ENCODE measurements at places on chromosomes 1 and 21. TPM values are rescaled to one million over a fixed set of nuclear protein-coding genes. Genes with fewer than 3 reads are reported as not detected.
A peak's percentile ranks its signal among the peaks of the same experiment; 100 is the strongest.

GJB5 gene
- not detected for polyA plus RNA-seq

DNA sequence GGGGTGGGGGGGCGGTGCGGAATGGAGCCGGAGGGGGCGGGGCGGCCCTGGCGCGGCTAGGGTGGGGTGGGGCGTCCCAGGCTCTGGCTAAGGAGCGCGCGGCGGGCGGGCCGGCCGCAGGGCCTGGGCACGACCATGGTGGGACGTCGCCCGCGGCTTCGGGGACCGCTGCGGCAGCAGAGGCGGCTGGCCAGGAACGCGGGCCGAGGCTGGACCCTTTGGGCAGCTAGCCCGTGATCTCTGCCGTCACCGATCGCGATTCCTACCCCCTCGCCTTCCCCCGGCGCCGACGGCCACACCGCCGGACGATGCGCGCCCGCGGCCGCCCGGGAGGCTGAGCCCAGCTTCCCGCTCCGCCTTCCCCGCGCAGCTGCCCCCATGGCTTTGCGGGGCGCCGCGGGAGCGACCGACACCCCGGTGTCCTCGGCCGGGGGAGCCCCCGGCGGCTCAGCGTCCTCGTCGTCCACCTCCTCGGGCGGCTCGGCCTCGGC is at the start of gene MAP3K21:
MAP3K21 (plus strand) TSS at position 74 of the 491 bp plus-strand sequence; CDS start at position 379, 305 bp downstream.
- DNase-seq, result no peak

GRCh38 chr1:161260376-161261260 is 2.1 kb downstream of the PCP4L1 start:
- no peak for DNase-seq

GRCh38 chr1:27001570-27002360 is 8.3 kb downstream of the TRNP1 start:
- peak; percentile 86 for DNase-seq

GRCh38 chr1:211580303-211580687 is 1.3 kb upstream of the SLC30A1 start:
- no peak for DNase-seq

- DNase-seq, result no peak
Observed at GRCh38 chr1:108590441-108590840, 30.5 kb downstream of the EEIG2 start.

- DNase-seq, result no peak
Observed at GRCh38 chr1:39115271-39116110, 89.0 kb upstream of the MACF1 start.

- DNase-seq, result no peak
Observed at GRCh38 chr21:35297665-35298064, 248.6 kb upstream of the RUNX1 start.

GBP7 gene
- not detected for polyA plus RNA-seq

GRCh38 chr1:27554759-27555699 is 48.9 kb downstream of the AHDC1 start:
- no peak for DNase-seq

DNA sequence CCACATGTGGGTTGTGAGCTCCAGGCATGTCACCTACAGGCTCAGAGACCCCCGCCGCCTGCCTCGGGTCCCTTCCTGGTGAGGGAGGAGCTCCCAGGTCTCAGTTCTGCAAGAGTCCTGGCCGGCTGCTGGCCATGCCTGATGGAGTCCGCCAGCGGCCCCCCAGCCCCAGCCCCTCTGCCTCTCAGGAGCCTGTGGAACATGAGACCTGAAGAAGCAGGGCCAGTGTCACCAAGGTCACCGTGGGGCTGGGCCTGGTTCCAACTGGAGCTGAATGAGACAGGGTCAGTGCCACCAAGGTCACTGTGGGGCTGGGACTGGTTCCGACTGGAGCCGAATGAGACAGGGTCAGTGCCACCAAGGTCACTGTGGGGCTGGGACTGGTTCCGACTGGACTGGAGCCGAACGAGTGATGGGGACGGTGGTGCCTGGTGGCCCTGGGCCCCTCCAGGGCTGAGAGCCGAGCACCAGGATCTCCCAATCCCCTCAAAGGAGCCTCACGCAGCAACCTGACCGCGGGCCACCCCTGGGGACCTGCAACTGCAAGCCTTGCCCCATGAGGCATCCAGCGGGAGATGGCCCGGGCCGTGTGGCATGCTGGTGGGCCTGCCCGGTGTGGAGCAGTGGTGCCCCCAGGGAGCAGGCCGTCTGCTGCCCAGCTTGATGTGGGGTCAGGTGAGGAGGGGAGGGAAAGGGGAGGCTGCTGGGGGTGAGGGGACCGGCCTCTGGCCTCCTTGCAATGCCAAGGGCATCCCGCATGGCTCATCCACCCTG is 14.5 kb upstream of the PTTG1IP start:
- DNase-seq, result no peak

- peak; percentile 81 for DNase-seq
Observed at GRCh38 chr1:117674521-117675400, 68.9 kb downstream of the TENT5C start.

DNA sequence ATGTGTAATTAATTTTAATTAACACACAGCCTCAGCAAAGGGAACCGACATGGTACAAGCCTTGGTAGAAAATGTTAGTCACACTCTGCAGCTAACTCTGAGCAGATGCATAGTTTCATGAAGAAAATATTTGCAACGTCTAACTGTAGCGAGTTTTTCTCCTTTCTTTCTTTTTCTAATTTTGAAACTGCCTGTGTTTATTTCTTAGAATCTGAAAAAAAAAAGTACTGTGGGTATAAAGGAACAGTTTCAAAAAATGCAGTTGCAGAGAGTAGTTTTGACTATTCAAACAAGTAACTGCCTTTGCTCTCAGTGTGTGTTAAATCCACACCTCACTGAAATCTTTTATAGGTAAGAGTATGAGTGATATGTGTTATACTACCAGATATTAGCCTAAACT is 149.9 kb upstream of the C1orf105 start:
- DNase-seq, result no peak

DNA sequence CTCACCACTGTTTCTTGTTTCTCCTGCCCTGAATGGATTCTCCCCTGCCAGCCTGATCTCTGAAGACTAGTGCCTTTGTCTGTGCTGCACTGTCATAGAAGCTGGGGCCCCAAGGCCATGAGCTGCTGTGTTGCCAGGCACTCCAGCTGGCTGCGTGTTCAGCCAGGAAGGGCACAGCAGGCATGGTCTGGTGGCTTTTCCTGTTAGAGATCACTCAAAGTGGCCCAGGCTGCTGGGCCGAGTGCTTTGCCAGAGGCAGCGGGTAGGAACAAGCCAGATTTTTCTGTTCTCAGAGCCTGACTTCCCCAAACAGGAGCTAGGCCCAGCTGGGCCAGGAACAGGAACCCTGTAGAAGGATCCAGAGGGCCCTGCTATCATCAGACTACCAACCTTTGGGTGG is 5.2 kb downstream of the ADPRS start:
- no peak for DNase-seq

TOE1 gene
- polyA plus RNA-seq, result 28.6 TPM

TRIM67 gene
- polyA plus RNA-seq, result 0.01 TPM

GRCh38 chr1:17891205-17892110 is 136.3 kb downstream of the ACTL8 start:
- DNase-seq, result no peak

CA6 gene
- 0.36 TPM for polyA plus RNA-seq

GRCh38 chr1:1005774-1006304 is 5.9 kb upstream of the HES4 start:
- DNase-seq, result no peak

DNA sequence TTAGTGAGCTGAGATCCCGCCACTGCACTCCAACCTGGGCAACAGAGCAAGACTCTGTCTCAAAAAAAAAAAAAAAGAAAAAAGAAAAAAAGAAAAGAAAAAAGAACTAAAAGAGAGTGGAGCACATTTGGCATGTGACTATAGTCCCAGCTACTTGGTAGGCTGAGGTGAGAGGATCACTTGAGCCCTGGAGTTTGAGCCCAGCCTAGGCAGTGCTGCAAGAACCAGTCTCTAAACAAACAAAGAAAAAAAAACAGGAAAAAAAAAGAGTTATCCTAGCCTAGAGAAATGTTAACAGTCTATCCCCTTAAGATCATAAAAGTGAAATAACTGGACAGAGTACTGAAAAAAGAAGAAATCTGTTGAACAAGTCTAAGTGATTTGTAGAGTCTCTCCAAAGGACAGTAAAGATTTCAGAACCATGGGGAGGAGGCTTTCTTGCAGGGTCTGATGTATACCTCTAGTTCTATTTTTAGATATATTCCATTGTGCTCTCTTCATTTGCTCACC is 4.5 kb upstream of the PRDX1 start:
- no peak for DNase-seq

CLDN17 gene
- not detected for polyA plus RNA-seq

CYP4X1 gene
- not detected for polyA plus RNA-seq

GRCh38 chr1:41496080-41497055 is 11.9 kb upstream of the EDN2 start:
- DNase-seq, result no peak

DNA sequence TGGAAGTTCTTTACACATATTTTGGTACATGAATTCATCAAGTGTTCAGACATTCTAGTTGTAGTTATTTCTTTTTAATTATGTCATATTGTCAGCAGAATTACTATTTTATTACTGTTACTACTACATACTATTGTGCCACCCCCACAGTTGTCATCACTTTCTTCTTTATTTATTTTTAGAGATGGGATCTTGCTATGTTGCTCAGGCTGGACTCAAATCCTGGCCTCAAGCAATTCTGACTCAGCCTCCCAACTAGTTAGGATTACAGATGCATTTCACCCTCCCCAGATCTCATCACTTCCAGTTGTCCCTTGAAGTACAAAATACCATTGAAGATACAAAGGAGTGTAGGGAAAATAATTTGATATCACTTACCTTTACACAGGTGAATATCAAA is 258.0 kb downstream of the KCTD3 start:
- DNase-seq, result no peak

DNA sequence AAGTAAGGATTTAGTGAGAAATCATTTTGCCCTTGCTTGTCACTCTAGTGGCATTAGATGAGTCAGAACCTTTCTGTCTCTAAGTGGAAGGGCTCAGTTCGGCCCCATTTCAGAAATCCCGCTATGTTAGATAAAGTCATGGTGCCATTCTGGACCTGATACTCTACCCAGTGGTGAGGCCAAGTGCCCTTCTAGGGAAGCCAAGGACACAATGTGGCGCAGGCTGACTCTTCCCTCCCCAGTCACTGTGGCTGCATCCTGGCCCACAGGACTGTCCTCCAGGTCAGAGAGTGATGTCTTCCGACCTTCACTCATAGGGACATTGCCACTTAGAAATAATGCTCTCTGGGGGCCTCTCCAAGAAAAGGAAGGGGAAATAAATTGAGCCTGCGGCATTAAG is 48.3 kb upstream of the MTR start:
- DNase-seq, result no peak

DNA sequence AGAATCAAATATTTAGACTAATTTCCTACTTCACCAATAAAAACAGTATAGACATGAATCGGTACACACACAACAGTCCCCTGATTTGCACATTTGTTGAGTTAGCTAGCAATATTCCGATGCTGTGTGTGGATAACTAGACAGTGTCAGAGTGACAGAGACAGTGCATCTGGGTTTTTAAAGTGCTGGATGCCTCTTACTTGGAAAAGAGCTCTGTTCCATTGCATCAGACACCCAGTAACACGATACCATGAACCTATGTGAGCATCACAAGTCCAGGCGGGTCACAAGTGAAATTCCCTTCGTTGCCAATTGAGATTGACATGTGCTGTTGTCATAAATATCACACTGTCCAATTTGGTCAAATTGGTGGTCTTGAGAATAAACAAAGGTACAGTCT is 82.0 kb upstream of the ESRRG start:
- DNase-seq, result no peak

PHTF1 gene
- 8.1 TPM for polyA plus RNA-seq

GRCh38 chr21:46456750-46457149 is 1.9 kb upstream of the DIP2A start:
- no peak for DNase-seq

GRCh38 chr1:178693366-178693765 is 31.7 kb upstream of the RALGPS2 start:
- DNase-seq, result no peak

OPTC gene
- polyA plus RNA-seq, result not detected

PRAMEF17 gene
- polyA plus RNA-seq, result not detected

- DNase-seq, result no peak
Observed at GRCh38 chr1:38758820-38759219, 100.8 kb downstream of the RRAGC start.

CAMK2N1 gene
- 0.49 TPM for polyA plus RNA-seq

- no peak for DNase-seq
Observed at GRCh38 chr1:24933468-24933867, 3.4 kb upstream of the RUNX3 start.

- DNase-seq, result no peak
Observed at GRCh38 chr1:94648225-94649007, 106.9 kb upstream of the F3 start.

GRCh38 chr1:208523007-208523406 is 278.8 kb upstream of the PLXNA2 start:
- no peak for DNase-seq

DNA sequence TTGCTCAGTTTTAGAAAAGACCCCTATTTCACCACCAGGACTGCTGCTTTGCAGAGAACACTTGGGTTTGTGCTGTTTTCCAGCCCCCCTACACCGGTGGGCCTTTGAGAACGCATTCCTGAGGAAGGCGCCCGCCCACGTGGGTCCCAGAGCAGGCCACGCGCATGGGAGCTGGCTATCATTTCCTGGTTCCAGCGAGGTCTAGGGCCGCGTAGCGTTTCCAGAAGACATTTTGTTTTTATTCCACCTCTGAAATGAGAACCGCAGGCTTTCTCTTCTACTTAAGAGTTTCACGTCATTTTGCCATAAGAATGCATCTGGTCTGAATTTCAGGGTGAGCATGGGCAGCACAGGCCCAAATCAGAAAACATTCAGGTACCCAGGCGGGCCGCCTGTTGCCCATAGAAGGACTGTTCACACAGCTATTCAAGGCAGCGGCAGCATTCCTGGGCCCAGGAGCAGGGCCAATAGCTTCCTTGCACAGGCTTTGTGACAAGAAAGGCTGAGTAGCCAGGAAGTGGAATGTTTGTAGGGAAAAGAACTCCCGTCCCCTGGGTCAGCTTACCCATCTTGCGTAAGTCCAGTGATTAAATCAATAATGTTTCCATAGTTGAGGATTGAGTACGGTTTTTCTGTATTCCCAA is 1.4 kb upstream of the KLHL21 start:
- no peak for DNase-seq

CRYZ gene
- 11.1 TPM for polyA plus RNA-seq

- DNase-seq, result peak; percentile 58
Observed at GRCh38 chr1:89065079-89065868, at the start of gene GBP1. Gene GBP1 (minus strand): TSS chr1:89065208. CDS start chr1:89063234, 1,974 bp downstream.

CLEC20A gene
- 5.2 TPM for polyA plus RNA-seq

GRCh38 chr1:18197299-18197698 is 89.7 kb downstream of the IGSF21 start:
- no peak for DNase-seq

DNA sequence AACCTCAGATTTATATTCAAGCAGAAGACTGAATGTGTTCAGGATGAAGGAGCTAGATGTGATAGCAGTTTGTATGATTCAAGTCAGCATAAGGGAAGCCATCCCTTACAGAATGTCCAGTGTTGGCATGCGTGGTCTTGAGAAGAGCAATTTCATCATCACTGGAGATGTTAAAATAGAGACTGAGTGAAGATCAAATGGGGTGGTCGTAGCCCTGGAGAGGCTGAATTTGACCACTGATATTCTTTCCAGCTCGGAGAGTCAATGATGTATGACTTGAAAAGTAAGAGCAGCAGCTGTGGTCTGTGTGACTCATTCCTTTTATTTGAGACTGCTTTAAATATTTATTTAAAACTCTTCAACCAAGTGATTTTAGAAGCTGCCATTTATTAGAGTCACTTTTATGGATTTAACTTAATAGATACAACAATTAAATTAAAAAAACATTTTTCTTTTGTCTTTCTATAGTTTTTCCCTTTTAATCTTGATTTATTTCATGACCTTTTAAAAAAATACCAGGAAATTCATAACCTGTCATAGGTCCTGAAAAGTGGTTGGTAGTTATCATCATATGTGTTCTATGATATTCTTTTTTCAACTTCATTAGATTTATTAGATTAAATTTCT is 15.5 kb downstream of the FMN2 start:
- no peak for DNase-seq

LCE2B gene
- not detected for polyA plus RNA-seq

PGD gene
- 13.7 TPM for polyA plus RNA-seq
